Stimulated activated CD8-positive, alpha-beta memory T cell treated with anti-CD3 and anti-CD28 coated beads, Interleukin-15, amount 100 ng/mL, for 48 hours (primary cell): ENCODE measurements at places on chromosomes 7 and 10.

GRCh38 chr10:77428691-77429395 is 208.8 kb downstream of the KCNMA1 start:
- no peak for DNase-seq

DNA sequence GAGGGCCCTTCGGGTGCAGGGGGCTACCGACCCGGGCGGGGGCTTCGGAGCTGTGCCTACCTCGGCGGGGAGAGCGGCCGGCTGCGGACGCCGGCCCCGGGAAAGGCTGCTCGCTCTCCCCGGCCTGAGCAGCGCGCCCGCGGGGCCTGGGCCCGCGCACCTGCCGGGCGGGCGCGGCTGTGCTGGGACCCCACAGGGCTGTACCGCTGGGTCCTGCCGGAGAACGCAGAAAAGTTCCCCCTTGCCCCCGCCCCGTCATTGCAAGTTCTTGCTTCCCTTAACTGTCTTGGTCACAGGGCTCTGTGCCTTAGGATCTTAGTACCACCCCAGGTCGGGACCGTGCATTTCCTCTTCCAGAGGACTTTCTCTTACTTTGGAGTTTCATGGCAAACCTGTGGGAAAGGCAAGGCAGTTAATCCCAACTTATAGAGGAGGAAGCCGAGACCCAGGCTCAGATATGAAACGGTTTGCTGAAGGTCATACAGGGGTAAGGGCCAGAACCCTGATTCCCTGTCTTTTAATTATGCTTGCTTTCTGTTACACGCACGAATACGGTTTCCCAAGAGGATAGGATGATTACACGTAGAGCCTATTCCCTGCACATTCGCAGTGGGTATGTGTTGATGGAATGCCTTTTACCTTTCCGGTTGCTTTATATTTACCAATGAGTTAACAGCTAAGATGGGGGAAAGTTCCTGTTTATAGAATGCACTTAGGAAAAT is 652 bp downstream of the PCGF5 start:
- no peak for DNase-seq

DNA sequence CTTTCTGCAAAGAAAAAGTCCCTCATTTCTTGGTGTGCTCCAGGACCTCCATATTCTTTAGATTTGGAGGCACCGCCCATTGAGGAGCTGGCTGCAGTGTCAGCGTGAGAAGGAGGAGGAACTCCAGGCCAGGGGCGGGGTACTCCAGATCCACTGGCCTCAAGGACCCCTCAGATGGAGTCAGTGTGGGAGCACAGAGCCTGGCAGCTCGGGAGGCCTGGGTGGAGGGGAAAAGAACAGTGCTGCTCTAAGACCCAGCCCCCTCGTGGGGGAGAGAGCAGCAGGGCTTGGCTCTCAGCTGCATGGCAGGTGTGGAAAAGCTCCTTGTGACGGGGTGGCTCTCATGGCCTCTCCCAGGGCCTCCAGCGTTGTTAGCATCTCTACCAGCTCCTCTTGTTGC is 70.5 kb downstream of the ITGB1 start:
- no peak for DNase-seq

DNA sequence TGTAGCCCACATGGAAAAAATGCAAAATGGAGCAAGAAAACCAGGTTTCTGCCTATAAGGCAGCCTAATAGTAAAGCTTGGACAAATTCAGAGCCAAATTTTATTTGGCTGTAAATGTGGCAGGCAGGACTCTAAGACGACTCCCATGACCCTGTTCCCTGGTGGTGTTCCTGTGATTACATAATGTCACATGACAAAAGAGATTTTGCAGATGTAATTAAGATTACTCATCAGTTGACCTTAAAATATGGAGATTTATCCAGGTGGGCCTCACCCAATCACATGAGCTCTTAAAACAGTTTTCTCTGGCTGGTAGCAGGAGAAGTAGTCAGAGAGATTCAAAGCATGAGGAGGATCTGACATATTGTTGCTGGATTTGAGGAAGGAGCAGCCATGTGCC is 303.1 kb upstream of the IMMP2L start:
- DNase-seq, result no peak

DNA sequence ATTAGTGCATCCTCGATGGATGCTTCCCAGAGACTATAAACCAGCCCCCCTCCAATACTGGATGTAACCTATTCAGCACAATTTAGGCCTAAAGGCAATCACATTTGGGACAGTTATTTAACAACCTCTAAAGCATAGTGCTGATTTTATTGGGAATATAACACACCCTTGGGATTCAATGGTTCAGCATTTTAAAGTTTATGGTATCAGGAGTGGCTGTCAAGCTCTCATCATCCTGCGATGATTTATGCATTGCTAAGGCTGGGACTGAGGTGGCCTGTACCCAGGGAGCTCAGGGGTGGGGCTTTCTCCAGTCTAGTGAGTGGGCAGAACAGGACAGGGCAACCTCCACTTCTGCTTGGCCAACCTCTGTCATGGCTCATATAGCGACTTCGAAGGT is 464.9 kb downstream of the INHBA start:
- no peak for DNase-seq

DNA sequence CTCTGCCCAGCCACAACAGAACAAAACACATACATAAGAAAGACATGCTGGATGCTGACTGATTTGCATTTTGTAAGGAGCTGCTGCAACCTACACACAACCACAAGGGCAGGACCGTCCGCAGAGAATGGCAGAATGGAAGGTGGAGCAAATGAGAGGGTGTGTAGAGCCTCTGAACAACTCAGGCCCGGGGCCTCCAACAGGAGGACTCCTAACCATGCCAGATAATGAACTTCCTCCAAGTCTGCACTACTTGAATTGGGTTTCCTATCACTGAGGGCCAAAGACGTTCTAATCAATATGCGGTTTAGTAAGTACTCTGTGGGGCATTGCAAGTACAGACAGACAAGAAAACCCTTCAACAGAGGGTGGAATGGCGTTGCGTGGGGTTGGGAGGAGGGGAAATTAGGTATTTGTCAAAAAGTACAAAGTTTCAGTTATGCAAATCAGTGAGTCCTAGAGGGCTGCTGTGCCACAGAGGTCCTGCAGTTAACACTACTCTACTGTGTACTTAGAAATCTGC is 14.6 kb downstream of the VOPP1 start:
- DNase-seq, result no peak

DNA sequence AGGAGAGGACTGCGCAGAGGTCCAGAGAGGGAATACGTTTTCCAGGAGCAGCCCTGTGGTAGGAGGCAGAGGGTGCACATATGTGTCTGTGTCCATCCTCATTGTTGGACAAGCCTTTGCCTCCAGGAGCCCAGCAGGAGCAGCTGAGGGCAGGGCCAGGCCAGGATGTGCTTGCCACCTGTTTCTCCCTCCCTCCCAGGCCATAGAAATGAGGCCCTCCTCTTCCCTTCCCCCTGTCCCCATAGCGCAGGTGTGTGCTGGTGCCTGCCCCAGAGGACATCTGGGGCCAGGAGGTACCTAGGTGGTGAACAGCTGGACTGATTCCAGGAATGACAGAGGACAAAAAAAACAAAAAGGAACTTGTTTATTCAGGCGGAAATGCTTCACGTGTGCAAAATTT is 10.5 kb upstream of the CXCL12 start:
- DNase-seq, result no peak

DNA sequence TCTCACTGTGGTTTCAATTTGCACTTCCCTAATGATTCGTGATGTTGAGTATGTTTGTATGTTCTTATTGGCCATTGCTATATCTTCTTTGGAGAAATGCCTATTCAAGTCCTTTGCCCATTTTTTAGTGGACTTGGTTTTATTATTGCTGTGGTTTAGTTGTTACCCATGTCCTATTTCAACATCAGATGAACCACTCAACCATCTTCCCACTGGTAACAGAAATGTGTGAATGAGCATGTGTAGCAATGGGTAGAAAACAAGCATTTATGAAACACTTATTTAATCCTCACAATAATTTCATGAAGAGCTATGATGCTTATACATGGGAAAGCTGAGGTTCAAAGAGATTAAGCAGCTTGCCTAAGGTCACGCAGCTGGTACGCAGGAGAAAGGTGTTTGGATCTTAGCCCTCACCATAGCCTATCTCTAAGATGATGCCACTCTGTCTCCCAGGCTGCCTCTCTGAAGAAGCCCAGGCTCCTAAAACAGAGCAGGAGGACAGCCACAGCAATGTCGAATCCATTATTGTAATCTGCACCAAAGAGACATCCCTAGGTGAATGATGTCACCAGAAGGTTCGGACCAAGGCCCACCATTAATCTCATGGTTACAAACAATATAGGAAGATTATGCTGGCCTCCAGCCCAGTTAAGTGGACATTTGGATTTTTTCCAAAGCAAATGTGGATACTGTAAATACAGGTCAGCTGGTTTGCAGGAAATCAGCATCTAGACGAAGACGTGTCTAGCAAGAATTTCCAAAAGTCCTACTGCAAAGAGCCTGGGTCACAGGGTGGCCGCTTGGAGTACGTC is 447.6 kb upstream of the ZMIZ1 start:
- no peak for DNase-seq

DNA sequence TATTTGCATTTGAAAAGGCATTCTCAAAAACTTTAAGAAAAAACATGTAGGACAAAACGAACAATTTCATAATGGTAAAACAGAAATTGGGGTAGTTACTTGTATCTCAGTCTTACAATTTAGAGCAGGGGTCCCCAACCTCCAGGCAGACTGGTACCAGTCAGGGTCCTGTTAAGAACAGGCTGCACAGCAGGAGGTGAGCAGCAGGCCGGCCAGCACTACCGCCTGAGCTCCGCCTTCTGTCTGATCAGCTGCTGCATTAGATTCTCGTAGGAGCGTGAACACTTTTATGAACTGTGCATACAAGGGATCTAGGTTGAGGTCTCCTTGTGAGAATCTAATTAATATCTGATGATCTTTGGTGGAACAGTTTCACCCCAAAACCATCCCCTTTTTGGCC is 77.3 kb downstream of the SEMA3A start:
- no peak for DNase-seq

- DNase-seq, result no peak
Measured at GRCh38 chr10:11146402-11147171, 128.9 kb downstream of the CELF2 start.

DNA sequence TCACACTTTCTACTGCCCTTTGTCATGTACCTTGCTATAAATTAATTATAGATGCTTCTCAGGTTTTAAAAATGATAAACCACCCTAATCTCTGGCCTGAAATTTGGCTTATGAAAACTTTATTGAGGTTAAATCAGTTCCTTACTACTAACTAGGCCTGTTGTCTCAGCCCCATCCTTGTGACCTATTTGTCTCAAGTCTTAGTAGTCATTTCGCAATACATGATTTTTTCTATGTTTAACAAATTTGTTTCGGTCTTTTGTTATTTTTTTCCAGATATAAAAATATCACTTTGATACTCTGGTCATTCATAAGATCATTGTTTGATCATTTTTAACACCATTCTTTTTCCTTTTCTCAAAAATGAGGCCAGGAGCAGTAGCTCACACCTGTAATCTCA is 411.6 kb downstream of the GFRA1 start:
- DNase-seq, result no peak

DNA sequence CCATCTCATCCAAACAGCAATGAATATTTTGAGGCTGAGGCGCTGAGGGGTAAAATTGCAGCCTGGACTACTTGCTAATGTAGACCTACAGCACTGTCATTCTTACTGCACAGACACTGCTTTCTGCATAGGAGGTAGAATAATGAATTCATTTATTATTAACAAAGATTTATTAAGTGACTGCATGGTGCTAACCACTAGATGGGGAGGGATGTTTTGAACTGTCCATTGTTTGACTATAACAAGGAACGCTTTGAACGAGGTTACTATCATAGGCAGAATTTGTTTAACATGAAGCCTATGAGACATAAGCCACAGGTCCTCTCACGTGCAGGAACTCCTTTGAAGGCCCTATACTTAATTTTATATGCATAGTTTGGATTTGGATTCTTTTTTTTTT is 143.8 kb downstream of the CFTR start:
- no peak for DNase-seq

DNA sequence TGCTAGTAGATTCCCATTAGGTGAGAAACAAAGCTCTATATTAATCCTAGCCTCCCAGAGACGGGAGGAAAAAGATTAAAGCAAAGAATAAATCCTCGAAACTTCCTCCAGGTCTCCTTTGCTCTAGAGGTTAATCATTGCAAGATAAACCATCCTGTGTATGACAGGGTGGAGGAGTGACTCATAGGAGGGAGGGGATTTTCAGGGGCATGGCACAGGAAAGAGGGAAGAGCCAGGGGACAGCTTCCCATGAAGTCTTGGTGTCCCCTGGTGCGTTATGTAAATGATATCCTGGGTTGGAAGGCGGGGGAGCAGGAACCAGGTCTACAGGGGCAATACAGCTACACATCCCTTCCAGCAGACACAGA is 780 bp downstream of the CYP3A5 start:
- DNase-seq, result no peak

- no peak for DNase-seq
Measured at GRCh38 chr10:55441777-55442176, 640.7 kb upstream of the PCDH15 start.

GRCh38 chr7:69388452-69389137 is 209.7 kb upstream of the AUTS2 start:
- DNase-seq, result no peak

DNA sequence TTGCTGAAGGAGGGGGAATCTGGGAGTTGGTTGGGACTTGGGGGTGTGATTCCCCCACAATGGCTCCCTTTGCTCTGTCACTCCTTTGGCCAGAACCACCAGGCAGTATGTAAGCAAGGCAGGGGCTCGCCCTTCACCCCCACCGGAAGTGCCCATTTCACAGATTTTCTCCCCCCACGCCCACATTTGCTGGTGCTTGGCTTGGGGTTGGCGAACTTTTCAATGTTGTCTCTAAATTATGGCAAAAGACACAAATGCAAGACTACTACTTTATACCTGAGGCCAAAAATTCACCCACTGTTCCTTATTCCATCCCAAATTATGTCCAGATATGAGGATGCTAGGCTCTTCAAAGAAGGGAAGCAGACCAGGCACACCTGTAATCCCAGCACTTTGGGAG is 24.5 kb downstream of the RBAK start:
- DNase-seq, result no peak

DNA sequence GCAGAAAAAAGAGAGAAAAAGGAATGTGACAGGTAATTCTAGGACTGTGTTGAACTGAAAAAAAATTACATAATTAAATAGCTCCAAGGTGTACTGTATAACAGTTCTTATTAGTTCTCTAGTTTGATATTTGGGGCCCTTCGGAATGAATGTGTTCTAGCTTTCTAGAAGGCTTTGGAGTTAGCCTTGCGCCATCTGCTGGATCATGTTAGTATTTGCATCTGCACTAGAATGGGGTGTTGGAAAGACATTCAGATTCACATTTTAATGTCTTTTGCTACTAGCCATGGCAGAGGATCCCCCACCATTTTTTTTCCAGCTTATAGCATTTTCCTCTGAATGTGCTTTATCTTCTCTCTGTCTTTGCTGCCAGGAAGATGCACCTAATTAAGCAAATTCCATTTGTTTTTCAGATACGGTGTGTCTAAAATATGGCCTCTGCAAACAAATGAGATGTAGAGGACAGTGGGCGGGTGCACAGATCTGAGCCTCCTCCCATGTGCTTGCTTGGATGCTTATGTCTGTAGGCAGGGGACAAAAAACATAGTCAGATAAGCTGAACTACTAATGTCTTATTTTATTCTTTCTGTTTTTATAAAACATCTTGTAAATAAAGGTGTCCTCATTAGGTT is 238.5 kb downstream of the PHF14 start:
- DNase-seq, result peak; percentile 8
